ENCODE measurements at places on chromosomes 2 and 18.
A peak's percentile ranks its signal among the peaks of the same experiment; 100 is the strongest.

DNA sequence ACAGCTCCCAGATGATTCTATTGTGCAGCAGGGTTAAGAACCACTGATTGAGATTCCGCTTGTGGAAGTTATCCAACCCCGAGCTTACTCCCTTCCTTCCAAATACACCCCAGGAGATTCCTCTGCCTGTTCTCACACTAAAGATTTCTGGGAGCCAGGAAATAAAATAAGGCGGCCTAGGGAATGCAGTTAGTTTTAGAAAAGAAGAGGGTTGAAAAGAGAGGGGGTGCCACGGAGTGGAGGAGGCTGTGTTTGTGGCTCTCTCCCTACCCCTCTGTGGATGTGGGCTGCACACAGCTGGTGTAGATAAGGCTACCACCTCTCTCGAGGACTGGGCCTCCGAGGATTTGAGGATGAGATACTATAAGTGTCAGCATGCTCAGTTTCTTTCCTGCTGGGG is 25.1 kb upstream of the SP3 start:
- DNase-seq, result no peak

- no peak for DNase-seq
Observed at GRCh38 chr18:48084041-48084757, 153.7 kb upstream of the SMAD2 start.

DNA sequence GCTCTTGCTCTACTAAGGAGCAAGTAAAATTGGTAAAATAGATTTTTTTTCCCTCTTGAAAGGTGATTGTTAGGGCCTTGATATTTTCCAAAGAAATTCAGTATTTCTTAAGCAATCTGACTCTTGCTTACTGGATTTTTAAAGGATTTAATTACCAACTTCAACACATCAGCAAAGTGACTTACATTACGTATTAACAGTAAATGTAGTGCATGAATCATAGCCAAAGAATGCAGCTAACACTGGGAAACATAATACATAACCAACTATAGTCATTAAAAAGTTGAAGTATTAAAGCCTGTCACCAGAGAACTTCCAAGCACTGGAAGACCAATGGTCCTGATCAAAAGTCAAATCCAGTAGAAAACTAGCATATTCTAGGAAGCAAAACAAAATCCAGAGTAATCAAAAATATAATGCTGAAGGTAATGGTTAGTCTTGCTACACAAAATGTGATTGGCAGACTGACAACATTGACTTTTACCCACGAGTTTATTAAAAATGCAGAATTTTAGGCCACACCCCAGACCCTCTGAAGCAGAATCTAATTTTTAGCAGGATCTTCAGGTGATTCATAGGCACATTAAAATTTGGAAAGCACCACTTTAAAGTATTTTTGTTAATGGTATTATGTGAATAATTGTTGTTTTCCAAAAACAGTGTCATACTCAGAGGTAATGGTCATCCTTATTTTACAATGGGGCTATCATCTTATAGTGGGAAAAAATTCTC is 31.8 kb upstream of the CAVIN2 start:
- DNase-seq, result peak; percentile 81

- DNase-seq, result no peak
Observed at GRCh38 chr2:32229635-32230034, 35.1 kb downstream of the NLRC4 start.

GRCh38 chr18:35026407-35027061 is 14.7 kb upstream of the MAPRE2 start:
- no peak for DNase-seq

GRCh38 chr18:159037-159652 is 788 bp downstream of the USP14 start:
- DNase-seq, result no peak

DNA sequence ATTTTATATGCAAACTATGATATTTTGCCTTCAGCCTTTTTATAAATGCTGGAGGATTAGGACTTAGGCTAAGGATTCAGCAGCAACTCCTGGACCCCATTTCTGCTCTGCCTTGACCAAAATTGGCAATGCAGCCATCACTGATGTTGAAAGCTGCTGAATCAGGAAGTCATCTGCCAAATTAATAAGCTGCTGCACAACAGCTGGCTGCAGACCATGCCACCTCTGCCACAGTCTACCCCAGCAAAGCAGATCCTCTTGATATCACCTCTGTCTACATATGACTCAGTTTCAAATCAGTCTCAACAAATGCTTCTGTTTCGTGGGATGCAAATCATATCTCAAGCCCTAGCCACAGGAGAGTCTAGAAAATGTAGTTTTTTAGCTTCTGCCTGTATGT is 7.1 kb upstream of the SOS1 start:
- no peak for DNase-seq

- DNase-seq, result no peak
Observed at GRCh38 chr2:119245076-119245840, 21.6 kb downstream of the STEAP3 start.

- DNase-seq, result no peak
Observed at GRCh38 chr2:85247610-85248009, 80.2 kb downstream of the TGOLN2 start.

- no peak for DNase-seq
Observed at GRCh38 chr2:191922736-191923651, 76.1 kb upstream of the CAVIN2 start.

DNA sequence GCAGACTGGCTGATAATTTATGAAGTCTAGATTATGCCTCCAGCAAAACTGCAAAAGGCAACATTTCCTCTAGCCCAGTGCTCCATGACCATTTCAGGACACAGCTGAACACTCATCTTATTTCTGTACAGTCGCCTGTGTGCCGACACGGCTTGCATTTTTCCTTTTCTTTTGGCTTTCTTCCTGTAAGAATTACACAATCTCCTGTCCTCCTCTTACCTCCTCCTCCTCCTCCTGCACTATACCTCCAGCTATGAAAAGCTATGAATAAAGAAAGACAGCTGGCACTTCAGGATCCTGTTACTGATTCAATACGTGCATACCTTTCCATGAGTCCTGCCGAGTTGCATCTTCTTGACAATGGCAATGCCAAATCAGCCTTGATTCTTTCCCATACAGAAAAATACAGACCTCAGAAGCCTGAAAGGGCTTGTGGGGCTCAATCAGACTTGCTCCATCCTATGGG is 32.2 kb upstream of the TRIB2 start:
- DNase-seq, result no peak
